Foreskin fibroblast (primary cell): ENCODE measurements at places on chromosomes 4 and X.
A peak's percentile ranks its signal among the peaks of the same experiment; 100 is the strongest.

GRCh38 chr4:8205749-8206611 lies 6.9 kb downstream of the SH3TC1 start:
- no peak for DNase-seq

DNA sequence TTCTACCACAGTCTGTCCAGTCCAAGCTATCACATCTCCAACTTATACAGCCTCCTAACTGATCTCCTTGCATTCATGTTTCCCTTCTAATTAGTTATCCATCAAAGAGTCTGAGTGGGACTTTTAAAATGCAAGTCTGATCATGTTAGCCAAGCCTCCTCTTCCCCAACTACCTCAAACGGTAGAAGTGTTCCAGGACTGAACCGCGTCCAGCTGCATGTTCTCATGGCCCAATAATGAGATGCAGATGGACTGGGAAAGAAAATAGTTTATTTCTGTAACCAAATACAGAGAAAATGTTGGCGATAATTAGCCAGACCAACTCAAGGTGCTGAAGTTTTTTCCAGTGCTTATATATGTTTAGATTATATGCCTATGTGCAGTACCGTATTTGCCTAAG lies 46.6 kb upstream of the PPP1R2C start:
- no peak for DNase-seq

GRCh38 chr4:26701786-26702227 lies 117.9 kb downstream of the TBC1D19 start:
- DNase-seq: peak; percentile 15

- DNase-seq: no peak
These were observed 634.6 kb upstream of the FTHL17 start for GRCh38 chrX:31706466-31706865.

DNA sequence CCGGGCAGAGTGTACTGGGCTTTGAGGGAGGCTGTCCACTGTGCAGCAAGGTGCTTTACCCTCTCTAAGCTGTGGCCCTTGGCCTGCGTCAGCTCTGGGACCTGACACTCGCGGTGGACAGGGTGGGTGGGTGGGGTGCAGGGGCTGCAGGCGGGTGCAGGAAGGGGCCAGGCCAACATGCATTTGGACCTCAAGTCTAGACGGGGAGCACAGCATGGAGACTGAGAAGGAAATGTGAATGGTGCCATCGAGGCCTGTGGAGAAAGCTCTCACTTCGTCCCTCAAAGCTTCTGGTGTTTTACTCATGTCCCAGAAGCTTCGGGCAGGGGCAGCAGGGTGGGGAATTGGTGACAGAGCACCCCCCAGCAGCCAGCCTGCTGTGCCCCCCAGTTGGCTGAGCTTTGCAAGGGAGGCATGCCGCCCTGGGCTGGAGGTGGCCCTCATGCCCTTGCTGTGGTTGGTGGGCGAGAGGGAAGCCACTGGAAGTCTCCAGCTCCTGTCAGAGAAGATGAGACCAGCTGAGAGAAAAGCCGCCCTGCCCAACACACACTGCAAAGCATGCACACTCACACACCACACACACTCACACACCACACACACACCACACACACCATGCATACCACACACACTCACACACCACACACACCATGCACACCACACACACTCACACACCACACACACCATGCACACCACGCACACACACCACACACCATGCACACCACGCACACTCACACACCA lies 12.3 kb downstream of the PNMA6E start:
- DNase-seq: no peak

DNA sequence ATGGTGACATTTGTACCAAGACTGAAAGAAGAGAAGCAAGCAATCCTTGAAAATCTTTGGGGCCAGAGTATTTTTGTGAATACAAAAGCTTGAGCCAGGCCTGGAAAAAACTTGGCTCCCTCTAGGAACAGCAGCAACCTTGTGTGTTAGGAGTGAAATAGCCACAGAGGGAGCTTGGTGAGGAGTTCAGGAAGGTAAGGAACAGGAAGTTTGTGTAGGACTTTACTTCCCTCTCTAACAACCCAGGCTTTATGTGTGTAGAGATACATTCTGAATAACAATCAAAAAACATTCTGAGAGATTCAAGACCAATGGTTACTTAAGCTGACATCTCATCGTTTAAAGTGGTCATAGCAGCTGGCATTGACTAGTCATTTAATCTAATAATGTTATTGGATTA lies 668.5 kb downstream of the PCDH18 start:
- no peak for DNase-seq

DNA sequence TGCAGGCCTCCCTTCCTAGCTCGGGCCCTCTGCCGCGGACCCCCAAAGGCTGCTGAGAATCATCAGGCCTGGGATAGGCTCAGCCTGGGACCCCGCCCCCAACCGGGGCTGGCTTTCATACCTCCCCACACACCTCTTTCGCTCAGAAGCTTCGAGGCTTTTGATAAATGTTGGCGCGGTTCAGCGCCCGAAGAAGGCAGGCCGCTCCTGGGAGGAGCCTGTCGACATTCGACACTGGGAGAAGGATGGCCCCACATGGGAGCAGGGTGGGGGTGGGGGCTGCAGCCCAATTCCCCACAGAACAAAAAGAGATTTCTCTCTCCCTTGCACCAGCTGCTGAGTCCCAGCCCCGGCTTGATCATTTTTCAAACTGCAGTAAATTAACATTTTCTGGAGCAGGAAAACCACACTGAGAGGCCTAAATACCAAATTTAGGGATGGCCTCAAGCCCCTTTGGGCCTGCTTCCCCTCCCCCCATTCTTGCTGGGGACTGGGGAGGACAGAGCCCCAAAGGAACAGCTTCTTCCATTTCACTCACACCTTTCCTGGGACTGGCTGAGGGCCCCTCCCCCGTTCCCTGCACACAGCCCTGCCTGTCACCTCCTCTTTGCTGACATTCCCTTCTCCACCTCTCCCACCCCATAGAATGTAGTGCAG lies 112.9 kb upstream of the PJA1 start:
- DNase-seq: no peak

DNA sequence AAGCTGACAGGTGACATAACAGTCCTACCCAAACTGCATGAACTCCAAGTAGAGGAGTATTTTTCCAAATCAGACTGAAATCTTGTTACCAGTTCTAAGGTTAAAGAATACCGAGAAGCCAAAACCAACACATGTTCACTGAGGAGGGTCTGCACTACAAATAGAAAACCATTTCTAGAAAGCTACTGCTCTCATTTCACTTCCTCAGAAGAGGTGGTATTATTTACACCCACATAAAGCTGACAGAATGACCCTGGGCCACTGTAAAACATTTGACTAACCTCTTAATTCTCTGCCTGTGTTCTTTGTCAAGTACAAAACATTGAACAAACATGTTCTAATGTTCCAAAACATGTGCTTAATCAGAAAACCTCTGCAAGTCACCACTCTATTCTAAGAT lies 95.8 kb downstream of the IQCM start:
- DNase-seq: no peak

- DNase-seq: no peak
These were observed 57.2 kb downstream of the BMP15 start for GRCh38 chrX:50967736-50968135.

DNA sequence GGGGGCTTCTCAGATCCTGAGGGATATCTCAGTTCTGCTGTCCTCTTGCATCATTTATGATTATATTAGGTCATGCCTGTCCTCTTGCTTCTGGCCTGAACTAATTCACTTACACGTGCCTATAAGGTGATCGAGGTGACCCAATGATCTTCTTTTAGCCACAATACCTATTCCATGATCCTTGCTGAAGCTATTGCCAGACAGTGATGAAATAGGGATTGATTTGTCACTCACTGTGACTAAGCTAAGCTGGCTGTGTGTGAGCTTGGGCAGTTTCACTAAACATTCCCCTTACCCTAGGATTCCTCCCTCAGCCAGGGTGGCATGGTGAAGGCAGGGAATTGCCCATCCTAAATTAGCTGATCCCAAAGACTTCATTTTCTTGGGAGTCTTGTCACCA lies 19.0 kb downstream of the HADH start:
- DNase-seq: peak; percentile 82

DNA sequence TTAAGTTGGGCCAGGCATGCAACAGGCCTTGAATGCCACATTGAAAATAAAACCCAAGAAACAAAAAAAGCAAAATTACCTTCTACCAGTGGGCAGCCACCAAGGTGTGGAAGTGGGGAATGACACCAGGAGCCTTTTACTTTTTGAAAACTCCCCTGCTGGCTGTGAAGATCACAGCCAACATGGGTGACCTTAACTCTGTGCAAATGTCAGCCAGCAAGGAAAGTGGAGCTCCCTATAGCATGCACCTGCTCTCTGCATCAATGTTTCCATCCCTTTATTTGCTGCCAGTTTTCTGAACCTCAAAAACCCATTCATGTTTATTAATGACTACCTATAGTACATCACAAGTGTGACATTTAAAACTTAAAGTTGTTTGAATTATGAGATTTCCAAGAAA lies 63.7 kb downstream of the HS3ST1 start:
- no peak for DNase-seq

DNA sequence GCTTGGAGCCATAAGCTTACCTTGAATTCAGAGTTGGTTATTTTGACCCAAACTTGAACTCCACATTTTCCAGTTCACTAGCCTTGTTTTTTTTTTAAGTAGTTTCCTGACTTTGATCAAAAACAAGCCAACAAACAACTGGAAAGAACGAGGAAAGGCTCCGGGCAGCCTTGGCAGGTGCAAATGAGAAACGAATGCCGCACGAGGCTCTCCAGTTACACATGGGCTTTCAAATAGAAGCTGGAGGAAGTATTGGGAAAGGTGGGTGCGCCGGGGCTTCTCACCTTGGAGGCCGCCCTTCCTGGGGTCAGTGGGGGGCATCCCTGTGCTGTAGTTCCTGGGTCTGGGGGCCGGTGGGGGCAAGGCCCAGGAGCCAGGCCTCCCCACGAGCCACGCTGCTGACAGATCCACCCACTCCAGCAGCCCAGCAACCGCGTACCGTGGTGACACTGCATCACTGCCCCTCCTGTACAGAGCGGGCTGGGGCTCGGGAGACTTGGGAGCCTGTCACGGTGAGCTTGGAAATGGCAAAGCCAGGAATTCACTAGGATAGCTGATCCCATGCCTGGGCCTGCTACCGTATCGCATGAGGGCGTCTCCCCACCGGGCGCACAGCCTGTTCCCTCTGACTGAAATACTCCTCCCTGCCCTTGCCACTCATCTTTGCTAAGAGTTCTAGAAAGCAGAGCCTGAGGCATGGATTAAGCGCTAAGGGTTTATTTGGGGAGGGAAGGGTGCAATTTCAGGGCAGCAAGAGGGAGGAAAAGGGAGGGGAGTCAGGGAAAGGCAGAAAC lies 50.9 kb upstream of the ADRA2C start:
- DNase-seq: no peak

DNA sequence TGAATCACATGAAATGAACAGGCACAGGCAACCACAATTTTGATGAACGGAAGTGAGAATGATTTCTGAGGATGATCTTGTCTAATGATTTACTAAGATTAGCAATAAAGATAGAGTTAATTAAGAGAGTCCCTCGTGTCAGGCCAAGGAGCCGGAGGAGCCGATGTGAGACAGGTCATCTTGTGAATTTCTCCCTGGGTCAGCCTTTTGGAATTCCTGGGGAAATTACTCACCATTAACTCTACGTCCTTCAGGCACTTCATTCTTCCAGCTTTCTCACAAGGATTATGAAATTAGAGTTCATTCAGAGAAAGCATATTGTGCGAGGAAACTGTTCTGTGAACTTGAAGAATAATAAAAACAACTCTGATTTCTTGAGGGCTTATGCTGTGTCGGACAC lies 86.7 kb downstream of the PSAPL1 start:
- no peak for DNase-seq

DNA sequence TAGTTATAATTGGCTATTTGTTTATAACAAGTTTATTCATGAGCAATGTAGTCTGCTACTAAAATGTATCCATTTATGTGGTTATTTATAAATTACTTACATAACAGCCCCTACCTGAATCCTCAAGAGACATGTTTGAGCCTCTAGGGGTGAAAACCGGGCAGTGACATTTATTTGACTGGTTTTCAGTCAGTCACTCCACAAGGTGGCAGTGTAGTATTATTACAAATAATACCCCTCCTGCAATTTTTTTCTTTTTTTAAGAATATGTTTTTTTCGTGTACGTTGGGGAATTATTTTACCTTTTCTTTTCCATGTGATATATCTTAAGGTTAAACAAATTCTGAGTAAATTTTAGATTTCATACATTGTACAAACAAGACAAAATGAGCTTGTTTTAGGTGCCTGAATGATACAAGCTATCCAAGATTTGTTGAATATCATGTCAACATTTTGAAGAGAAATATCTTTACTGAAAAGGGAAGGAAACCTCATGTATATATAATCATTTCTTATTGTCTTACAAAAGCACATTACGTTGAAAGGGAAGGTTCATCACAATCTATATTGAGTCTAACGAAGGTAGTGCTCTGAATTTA lies 598.7 kb upstream of the TECRL start:
- DNase-seq: peak; percentile 0

GRCh38 chr4:139848028-139848427 lies 182.4 kb downstream of the MGST2 start:
- DNase-seq: no peak

DNA sequence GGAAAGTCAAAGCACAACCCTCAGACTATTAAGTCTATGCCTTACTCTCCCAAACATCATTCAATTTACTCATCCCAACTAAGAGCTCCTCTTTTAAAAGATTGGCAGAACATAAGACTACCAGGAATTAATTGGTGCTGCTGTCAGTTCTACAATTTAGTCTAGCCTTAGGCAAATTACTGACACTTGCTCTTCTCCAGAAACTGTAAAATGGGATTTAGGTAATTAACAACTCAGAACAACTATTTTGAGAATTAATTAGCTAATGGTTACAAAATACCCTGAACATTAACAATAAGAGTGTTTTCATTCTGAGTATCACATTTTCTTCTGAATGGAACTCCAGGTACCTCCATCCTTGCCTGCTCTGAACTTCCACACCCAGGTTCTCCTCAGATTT lies 36.2 kb upstream of the RBM47 start:
- DNase-seq: no peak

DNA sequence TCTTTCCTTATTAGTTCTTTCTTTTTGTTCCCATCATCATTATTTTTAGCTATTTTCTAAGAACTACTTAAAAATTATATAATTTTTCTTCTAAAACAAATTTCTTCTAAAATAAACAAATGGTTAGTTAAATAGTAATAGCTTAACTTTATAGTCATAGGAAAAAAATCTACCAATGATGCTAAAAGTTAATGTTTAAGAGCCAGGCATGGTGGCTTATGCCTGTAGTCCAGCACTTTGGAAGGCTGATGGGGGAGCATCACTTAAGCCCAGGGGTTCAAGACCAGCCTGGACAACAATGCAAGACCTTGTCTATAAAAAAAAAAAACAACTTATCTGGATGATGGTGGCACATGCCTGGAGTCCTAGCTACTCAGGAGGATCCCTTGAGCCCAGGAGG lies 127.1 kb upstream of the ANXA3 start:
- no peak for DNase-seq

- no peak for DNase-seq
These were observed 33.5 kb downstream of the TAF7L start for GRCh38 chrX:101257448-101258258.
